ENCODE measurements at places on chromosomes 4 and X.

DNA sequence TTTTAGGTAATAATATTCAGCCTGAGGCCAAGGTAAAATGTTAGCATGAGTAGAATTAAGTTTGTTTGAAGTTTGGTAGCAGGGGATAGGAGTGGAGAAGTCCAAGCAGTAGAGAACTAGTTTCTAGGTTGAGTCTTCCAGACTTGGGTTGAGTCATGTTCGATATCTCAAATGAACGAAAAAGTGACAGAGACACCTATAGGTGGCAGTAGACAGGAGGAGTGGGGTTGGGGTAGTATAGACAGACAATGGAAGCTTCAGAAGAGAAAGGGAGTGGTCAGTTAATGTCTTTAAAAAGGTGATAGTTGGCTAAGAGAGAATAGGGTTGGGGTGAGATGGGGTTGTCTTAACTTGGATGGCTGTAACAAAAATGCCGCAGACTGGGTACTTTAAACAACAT is 58.7 kb upstream of the EMCN start:
- no peak for DNase-seq

GRCh38 chrX:10821293-10821692 is 200.9 kb upstream of the MID1 start:
- no peak for DNase-seq

DNA sequence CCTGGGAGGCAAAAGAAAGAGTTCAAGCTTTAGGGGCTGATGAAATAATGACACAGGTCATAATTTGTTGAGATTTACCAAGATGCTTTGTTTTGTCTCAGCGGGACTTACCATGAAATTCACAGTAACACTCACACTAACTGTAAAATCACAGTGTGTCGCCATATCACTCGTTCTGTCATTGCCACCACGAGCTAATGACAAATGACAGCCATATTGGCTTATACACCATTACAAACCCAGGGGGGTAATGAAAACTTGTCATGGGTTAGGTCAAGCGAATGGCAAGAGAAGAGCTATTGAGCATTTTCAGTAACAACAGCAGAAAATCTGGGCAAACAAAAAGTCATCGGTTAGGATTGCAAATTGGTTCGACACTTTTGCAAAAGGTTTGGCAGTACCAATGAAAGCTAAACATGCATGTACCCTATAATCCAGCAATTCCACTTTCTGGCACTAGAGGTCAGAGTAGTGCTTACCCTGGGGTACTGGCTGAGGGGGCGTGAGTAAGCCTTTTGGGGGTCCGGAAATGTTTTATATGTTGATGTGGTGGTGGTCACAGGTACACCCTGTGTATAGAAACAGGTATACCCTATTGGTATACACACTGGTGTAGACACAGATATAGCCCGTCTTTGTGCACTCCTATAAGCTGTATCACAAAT is 83.9 kb upstream of the RAI2 start:
- DNase-seq, result no peak

GRCh38 chrX:102744307-102744706 is 23.8 kb downstream of the GPRASP3 start:
- DNase-seq, result no peak

DNA sequence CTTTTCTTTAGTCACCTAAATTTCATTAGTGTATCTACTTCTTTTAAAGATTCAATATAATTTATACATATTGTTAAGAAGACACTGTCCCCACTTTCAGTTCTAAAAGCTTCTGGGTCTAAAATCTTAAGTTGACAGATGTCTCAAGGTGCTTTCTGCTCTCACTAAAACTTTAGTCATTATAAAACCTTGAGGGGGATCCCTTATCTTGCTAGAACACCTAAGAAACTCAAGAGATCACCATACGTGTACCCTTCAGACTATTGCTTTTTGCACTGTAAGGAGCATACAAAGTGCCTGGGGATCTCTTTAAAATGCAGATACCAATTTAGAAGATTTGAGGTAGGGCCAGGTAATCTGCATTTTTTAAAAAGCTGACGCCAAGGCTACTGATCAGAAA is 30.1 kb downstream of the CYBB start:
- no peak for DNase-seq

DNA sequence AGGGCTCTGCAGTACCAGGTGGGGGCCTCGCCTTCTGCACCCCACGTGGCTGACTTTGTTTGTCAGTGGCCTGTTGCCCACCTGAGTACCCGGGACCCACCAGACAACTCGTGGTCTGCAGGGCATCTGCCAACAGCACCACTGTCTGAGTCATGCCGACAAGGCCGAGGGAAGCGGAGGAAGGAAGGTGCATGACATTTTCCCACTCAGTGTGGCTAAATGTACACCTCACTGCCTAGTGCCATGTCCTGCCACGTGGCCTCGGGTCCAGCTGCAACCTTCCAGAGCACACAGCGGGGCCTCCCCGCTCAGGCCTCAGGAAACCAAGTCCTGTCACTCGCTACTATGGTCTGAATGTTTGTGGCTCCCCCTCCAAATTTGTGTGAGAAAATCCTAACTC is 22.1 kb downstream of the ABLIM2 start:
- no peak for DNase-seq

GRCh38 chr4:118866442-118866841 is 22.2 kb upstream of the SYNPO2 start:
- DNase-seq, result no peak

DNA sequence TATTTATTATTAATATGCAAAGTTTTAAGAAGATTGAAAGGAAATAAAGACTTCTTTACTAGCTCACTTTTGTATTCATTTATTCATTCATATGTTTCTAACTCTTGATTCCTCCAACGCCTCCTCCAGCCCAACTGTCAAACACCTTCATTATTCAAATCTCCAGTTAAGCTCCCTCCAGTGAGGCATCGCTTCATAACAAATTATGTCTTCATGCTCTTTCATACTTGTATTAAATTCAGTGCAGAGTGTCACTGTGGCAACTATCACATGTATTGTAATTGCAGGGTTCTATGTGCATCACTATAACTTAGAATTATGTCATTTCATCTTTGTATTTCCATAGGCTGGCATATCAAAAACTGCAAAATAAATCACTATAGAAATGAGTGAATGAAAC is 1394.2 kb upstream of the PCDH7 start:
- DNase-seq, result no peak

DNA sequence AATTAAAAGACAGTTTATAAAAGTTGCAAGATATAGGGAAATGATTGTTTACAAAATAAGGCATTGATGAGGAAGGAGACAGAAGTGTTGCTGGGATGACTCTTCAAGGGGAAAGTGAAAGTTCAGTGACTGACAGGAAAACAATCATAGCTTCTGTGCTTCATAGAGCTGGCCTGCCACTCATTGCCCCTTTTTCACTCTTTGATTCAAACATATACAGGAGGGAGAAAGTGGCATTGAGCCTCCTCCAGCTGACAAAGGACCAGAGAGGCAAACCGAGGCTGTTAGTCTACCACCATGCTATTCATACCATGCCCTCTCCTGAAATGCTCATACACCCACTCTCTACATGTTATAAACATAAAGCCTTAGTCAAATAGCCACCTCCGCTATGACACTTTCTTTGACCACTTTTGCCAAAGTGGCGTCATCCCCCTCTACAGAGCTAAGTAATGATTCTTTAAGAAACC is 79.2 kb upstream of the ATOH1 start:
- no peak for DNase-seq

DNA sequence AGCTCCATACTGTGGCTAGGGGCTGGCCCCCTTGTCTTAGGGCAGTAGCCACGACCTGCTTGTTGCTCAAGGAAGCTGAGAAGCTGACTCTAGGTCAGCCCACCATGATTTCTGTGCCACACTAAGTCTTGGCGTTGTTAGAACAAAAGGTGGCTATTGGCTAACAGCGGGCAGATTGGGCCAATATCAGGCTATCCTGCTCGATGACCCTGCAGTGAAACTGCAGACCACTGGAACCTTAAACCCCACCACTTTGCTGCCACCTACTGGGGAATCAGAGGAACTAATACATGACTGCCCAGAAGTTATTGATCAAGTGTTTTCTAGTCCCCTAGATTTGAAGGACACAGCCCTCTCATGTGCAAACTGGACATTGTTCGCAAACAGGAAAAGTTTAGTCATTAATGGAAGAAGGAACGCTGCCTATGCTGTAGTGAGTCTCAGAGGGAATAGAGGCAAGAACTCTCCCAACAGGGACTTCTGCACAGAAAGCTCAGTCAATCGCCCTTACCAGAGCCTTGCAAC is 17.0 kb upstream of the PAPSS1 start:
- DNase-seq, result peak; percentile 62

DNA sequence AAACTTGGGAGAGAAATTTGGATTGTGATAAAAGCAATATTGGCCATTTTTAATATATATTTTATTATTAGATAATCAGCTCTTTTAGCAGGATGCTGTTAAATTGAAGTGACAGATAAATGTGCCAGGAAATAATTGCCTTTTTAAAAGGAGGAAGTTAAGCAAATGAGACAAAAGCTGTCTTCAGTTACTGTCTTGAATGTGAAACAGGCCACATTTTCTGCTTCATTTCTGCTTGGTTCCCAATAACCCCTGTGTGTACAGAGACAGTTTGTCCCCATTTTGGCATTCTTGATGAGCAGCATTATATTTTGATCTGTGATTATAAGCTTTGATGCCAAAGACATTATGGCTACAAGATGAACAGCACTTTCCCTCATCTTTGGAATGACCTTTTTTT is 953 bp downstream of the EPGN start:
- no peak for DNase-seq

DNA sequence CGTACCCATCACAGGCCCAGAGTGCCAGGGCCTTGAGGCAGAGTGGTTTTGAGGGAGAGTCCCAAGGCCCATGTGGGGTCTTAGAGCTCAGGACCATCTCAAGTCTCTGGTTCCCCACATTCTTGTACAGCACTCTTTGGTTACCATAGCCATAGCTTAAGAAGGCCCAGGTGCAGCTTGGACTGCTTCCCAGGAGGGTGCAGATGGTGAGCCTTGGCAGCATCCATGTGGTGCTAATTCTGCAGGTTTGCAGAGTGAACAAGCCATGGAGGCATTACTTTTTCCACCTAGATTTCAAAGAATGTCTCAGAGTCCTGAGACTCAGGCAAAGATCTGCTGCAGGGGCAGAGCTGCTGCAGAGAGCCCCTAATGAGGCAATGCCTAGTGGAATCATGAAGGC is 171.7 kb downstream of the STK32B start:
- no peak for DNase-seq
